ENCODE measurements at places on chromosomes 5 and 9. TPM values are rescaled to one million over a fixed set of nuclear protein-coding genes. Genes with fewer than 3 reads are reported as not detected.

GRCh38 chr9:91663858-91664257 is 240.2 kb upstream of the NFIL3 start:
- DNase-seq: no peak

DNA sequence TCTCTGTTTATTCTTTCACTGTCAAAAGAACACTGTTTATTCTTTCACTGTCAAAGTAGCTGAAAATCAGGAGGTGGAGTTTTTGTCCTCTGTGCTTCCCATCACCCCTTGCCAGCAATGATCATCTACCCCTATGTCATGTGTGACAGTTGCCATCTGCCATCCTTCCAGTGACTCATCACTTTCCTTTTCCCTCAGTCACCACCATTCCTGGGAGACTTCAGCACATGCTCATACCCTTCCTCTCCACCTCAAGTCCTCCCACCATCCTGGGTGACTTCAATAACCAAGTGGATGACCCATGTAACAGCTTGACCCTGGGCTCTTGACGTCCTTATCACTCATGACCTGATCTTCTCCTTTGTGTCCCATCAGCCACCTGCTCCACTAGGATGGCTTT is 43.3 kb upstream of the RASEF start:
- DNase-seq: no peak

C5 gene
- 8.3 TPM for total RNA-seq

DNA sequence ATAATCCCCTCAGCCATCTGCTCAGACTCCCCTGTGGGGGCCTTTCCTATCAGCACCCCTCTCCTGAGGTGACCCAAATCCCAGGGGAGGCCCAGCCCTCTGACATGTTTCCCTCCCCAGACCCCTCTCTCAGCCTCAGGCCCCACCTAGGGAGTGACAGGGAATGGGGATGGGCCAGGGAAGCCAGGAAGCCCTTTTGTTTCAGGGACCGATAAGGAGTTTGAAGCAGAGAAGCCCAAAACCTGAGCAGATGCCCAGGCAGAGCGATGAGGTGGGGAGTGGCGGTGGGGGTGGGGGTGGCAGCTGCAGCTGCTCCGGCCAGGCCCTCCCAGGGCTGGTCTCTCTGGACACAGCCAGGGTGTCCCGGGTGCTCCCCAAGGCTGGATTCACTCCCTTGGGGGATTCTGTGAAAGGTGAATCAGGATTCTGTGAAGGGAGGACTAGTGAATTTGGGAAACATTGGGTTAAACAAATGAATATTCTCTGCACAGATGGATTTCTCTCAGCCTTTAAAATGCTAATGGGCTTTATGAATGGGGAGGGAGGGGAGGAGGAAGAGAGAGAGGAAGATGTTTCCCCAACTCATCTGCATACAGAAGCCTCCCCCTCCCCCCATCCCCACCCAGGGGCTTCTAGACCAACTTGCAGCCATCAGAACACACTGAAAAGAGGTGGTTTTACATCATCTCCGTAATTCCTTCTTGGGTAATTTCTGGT is 17.4 kb downstream of the AKNA start:
- DNase-seq: no peak

GRCh38 chr5:111517853-111518501 is 5.6 kb upstream of the STARD4 start:
- DNase-seq: no peak

CCL21 gene
- total RNA-seq: 9.3 TPM

OR1Q1 gene
- total RNA-seq: not detected

DNA sequence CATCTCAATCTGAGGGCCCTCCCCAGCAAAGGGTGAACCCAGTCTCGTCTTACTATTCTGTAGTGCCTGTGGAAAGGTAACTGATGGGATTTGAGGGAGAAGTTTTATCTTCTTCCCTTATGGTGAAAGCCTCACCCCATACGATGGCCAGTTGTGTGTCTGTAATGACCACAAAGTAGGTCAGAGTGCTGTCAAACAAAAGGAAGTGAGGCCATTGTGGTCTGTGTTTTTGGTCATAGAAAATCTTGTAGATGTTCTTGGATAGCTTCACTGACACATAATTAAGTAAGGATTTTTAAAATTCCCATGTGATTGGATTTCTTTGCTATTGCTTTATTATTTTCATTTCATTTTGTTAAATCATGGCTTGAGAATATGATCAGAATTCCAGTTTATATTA is 505.1 kb upstream of the KLF4 start:
- DNase-seq: no peak

SLC23A1 gene
- total RNA-seq: not detected

RLN1 gene
- total RNA-seq: not detected

GABRB2 gene
- 0.78 TPM for total RNA-seq

DNA sequence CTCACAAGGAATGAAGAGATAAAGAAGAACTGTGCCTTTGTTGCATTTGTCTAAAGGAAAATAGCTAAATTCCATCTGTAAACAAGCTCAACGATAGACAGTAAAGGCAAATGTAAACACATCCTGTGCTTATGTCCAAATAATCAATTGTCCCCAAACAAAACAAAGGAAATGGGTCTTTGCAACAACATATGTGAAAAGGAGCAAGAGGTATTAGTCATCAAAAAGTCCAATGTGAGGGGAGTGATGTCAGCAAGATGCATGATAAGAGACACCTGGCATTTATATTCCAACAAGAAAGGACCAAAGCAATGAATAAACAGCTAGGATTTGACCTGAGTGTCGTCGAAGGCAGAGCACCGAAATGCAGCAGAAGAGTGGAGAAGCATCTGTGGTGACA is 209.1 kb downstream of the ASTN2 start:
- no peak for DNase-seq

GRCh38 chr9:13500034-13500433 is 220.5 kb upstream of the MPDZ start:
- DNase-seq: no peak

WWC1 gene
- total RNA-seq: not detected

GRCh38 chr5:111159845-111160244 is 64.3 kb upstream of the CAMK4 start:
- DNase-seq: no peak

DNA sequence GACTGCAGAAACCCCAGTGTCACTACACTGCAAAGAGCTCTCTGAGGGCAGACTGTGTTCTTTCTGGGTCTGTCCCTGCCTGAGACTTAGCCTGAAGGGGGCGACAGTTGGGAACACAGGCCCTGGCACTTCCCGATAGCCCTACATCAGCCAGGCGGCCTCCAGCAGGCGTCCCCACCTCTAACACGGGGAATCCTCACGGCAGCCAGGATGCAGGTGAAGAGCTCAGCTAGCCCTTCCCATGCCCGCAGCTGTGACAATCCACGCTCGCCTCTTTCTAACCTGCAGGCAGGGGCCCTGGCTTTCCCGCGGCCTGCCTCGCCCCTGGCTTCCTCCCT is 5.9 kb downstream of the MED22 start:
- DNase-seq: no peak

PTGES gene
- 1.7 TPM for total RNA-seq

FAM81B gene
- total RNA-seq: not detected

DNA sequence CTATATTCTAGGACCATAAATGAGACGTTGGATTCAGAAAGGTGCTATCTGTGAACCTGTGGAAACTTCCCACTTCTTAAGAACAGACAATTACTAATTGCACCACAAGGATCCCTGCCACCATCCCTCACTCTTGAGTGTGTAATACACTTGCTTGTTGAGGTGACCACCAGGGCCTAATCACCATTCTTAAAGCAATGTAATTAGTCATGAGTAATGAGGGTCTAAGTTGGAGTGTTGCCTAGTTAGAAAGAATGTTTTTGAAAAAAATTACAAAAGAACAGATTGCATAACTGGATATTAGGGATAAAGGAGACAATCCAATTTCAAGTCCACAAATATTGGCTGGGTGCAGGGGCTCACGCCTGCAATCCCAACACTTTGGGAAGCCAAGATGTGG is 56.9 kb upstream of the TRIO start:
- no peak for DNase-seq

DNA sequence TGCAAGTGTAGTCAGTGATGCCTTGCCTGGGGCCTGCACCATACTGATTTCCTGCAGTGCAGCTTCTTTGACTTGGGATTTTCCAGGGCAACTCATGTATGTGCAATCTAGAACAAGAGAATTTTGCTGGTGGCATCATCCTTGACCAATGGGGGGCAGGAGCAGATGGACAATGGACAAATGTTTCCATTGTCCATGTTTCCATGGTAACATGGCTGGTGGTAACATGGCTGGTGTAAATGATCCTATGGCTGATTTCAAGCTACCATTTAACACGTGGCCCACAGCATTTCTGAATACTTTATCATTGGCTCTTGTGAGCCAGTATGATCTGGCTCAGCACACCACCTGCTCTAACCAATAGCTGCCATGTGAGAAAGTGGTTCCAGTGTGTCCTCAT is 130.1 kb upstream of the OSMR start:
- no peak for DNase-seq

DRD1 gene
- total RNA-seq: 0.99 TPM

GRCh38 chr9:130688072-130688471 is 5.5 kb upstream of the EXOSC2 start:
- no peak for DNase-seq

CBY3 gene
- total RNA-seq: 1.4 TPM

DNA sequence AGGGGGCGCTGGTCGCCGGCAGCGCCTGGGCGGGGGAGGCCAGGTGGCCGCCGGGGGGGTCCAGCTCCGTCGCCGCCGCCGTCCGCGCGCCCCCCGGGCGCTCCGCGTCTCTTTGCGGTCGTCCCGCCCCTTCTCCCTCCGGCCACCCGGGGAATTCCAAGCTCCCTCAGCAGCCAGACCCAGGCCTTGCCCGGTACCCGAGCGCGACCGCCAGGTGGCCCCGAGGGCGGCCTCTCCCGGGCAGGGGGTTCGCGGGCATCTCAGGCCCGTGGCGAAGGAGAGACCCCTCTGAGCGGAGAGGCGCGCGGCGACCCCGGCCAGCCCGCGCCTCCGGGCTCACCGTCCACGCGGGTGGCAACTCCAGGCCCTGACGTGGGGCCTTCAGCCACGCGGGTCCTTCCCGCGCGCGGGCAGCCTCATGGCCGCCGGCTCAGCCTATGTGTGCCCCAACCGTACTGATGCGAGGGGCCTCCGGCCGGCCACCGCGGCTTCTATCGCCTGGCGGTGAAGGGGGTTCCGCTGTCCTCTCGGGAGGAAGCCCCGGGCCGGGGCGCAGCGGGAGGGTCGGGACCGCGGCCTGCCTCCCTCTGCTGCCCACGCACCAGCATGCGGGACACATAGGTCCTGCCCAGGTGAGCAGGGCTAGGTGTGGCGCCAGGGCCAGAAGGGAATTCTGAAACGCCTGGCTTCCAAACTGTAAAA is 529 bp upstream of the NRARP start:
- DNase-seq: no peak

DNA sequence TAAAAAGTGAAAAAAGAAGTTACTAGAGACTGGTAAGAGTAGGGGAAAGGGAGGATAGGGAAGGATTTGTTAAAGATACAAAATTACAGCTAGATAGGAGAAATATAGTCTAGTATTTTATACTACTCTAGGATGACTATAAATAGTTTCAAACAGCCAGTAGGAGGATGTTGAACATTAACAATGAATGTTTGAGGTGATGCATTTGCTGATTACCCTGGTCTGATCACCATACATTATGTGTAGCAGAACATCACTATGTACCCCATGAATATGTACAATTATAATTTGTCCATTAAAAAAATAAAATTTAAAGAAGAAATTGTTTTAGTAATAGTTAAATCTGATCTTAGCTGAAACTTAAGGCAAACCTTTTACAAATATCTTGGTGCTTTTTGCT is 302.6 kb downstream of the ARHGAP26 start:
- no peak for DNase-seq

DNA sequence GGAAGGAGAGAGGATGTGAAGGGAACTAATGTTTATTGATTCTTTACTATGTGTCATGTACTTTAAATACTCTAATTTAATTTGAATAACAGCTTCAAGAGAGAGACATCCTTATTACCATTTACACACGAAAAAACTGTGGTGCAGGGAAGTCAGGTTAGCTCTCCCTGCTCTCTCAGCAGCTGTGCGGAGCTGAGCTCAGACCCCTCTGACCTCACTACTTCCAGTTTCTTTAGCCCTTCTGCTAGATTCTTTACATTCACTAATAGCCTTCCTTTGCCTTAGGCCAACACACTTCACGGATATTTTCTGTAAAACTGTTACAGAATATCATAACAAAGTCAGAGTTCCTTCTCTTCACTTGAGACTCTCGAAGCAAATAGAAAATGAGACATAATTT is 131.3 kb upstream of the ARRDC3 start:
- no peak for DNase-seq

DNA sequence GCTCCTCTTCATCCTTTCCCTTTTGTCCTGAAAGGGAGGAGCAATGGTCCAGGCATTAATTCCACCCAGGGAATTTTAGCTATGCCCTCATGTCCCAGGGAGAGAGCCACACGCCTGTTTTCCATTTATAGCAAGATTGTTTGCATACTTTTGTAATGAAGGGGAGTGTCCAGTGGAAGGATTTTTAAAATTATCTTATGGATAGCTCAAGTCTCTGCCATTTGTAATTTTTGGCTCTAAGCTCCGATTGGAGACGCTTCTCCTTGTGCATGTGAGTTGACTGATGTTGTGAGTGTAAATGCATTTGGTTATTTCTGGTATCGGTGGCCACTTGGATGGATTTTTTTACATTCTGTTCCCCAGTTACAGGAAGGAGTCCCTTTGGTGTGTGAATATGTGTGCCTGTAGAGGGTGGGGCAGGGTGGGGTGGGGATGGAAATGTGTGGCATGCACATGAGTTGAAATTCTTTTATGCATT is 7.2 kb upstream of the RPL26L1 start:
- no peak for DNase-seq

ZNF367 gene
- 1.3 TPM for total RNA-seq

DNA sequence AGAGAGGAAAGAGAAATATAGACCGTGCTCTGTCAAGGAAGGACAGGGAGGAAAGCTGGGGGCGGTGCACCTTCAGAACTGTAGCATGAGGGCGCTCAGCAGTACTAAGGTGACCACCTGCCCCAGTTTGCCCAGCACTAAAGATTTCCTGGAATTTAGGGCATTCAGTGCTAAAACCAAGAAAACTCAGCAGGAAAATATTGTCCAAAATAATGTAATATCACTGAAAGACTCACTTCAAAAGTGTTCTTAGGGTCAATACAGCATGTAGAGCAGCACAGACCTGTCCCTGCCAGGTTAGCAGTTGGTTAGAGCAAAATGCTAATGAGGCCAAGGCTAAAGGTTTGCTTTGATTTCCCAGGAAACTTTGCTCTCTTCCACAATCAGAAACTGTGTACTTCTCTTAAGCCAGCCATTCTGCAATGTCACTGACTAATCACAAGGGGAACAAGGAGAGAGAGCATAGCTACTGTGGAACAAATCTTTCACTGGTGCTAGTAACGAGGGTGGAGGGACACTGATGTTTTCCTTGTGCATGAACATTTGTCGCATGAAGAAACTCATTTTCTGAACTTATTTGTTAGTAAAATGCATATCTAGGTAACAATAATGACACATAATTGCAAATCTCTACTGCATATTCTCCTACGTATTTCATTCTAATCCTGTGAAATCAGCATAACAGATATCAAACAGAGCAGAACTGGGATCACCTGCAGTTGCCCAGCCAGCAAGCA is 53.0 kb upstream of the GRAMD2B start:
- no peak for DNase-seq

All from thoracic aorta (tissue), 2 donors.